Left ventricle myocardium inferior (tissue), 1 donor: ENCODE measurements at places on chromosomes 6 and 20. TPM values are rescaled to one million over a fixed set of nuclear protein-coding genes. Genes with fewer than 3 reads are reported as not detected.

The ZNF831 gene
- 0.05 TPM for total RNA-seq

The C6orf52 gene
- total RNA-seq: 1.5 TPM

- peak; percentile 2 for DNase-seq
These were observed 90.0 kb upstream of the BHLHE23 start for GRCh38 chr20:63096681-63097335.

DNA sequence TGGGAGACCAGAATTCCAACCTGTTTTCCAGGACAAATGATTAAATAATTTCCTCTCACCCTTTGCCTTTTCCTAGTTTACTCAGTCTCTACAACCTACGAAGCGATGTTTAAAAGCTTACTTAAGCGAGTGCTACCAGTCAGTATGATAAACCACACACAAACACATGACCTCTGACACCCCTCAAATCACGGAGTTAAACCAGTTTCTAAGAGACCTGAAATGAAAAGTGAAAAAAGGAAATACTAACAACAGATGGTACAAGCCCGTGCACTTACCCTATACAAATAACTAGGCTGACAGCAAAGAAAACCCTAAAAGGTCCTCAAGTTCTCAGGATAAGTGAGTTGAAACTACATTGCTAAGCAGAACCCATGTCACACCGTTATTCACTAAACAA, 7.7 kb downstream of the TNFRSF21 start:
- DNase-seq: no peak

DNA sequence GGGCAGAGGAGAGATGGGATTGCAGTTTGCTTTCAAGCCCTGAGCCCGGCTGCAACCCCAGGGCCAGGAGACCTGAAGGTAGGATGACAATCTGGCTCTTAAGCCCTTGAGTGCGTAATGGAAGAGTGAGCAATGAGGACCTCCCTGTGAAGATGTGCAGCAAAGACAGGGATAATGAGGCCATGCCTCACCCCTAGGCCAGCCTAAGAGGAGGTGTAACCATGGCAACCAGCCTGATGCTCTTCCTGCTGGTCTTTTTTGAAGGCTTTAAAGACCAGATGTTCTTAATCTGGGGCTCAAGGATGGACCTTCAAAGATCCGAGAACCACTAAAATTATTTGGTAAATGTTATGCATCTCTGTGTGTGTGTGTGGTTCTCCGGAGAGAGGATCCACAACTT, 8.2 kb downstream of the ARHGAP40 start:
- no peak for DNase-seq

DNA sequence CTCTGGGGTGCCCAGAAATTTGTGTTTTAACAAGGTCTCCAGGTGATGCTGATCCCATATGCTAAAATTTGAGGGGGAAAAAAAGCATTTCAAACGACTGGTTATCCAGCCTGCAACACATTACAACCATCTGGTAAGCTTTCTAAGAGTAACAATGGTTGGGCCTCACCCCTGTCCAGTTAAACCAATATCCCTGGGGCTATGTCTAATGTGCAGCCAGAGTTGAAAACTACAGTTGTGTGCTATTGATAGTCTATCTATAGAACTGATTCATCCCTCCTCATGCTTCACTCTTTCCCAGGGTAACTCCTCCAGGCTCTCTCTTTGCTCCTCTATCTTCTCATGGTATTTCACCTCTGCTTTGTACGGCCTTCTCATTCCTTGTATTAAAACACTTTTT, 458.3 kb downstream of the MMUT start:
- DNase-seq: no peak

GRCh38 chr20:60116128-60116909, 158.1 kb downstream of the CDH26 start:
- no peak for DNase-seq

GRCh38 chr6:155832596-155832995, 377.0 kb upstream of the NOX3 start:
- DNase-seq: no peak

DNA sequence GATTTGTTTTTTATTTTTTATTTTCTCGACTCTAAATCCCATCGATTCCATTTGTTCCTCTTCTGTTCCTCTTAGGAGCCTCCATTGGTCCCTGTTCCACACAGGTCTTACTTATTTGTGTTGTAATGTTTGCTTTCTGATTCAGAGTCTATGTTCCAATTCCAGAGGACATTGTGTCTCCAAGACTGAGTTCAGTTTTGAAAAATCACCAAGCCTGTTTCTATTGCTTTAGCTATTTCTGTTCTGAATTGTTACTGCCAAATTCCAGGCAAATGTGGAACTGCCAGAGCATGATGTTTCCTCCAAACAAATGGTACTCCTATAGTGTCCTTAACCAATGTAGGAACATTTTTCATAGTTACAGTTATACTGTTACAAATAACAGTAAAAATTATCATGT, 270.9 kb upstream of the SPTLC3 start:
- DNase-seq: no peak

GRCh38 chr6:22248513-22249308, 48.1 kb downstream of the PRL start:
- DNase-seq: no peak
